ENCODE measurements at places on chromosomes 6 and 20. TPM values are rescaled to one million over a fixed set of nuclear protein-coding genes. Genes with fewer than 3 reads are reported as not detected.

Gene TSPO2
- total RNA-seq = 0.44 TPM

Gene ZHX3
- 153 TPM for total RNA-seq

Gene SPATS1
- total RNA-seq = not detected

Gene CST5
- total RNA-seq = not detected

Gene MLN
- not detected for total RNA-seq

Measured in kidney (tissue), 22 donors.